ENCODE measurements at places on chromosomes 7 and 10.

DNA sequence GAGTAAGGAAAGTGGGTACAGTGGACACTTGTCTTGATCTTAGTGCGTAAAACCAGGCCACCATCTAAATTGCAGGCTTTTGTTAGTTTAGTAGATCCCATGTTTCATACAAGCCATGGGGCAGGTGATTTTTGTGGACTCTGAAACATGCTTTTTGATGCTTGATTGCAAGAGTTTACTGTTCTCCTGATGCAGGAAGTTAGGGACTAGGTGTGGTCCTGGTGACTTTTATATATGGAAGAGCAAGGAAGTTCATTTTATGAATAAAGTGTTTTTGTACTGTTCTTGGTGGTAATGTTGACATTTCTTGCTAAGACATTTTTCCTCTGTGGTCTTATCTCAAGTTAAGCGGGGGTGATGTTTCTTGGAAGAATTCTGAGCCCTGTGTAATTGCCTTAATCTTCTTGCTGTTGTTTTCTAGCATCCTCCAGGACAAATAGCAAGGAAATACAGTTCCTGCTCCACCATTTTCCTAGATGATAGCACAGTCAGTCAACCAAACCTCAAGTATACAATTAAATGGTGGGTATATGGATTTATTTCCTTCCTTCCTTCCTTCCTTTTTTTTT is 89.0 kb upstream of the GJD4 start:
- no peak for DNase-seq

- DNase-seq: no peak
Measured at GRCh38 chr10:36198322-36198721, 556.2 kb upstream of the FZD8 start.

GRCh38 chr7:41169317-41169716 is 533.6 kb downstream of the INHBA start:
- no peak for DNase-seq

- no peak for DNase-seq
Measured at GRCh38 chr10:78415111-78415510, 381.4 kb downstream of the RPS24 start.

DNA sequence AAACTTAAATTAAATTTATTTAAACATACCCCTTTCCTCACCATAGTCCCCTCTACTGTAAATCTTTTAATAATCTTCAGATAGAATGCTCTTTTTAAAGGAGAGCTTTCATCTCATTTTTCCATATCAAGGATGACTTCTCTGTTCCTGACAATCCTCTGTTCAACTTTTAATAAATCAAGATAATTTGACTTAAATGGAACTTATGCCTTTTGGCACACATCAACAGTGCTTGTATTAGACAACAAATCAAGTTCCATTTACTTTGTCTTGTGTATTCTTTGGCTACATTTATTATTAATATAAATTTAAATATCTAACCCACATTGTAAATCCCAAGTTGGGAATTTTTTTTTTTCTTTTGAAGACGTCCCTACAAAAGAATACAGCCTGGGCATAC is 42.7 kb upstream of the HYAL4 start:
- no peak for DNase-seq

DNA sequence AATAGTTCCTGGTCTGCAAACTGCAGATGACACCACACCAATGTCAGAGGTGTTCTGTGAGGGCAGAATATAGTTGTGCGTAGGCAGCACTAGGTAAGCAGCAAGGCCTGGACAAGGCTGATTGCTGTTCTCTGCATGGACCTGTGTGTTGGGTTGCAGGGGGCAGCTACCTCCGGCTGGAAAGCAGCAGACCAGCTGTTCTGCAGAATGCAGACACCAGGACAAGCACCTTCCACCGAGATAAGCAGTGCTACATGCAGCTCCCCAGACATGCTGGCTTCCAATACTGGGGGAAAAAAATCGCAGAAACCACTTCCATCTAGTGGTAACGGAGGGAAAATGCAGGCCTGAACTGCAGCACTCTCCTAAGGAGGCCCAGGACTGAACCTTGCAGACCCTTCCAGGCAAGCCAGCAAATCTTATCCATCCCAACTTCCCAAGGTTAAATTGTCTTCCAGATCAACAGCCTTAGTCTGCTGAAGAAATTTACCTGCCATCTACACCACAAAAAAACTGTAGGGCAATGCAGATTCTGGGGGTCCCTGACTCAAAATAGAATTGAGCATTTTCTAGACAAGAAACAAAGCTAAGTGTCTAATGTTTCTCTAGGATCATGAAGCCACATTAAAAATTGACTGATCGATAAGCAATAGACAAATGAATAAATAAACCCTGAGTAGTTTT is 50.5 kb upstream of the COBL start:
- DNase-seq: no peak

DNA sequence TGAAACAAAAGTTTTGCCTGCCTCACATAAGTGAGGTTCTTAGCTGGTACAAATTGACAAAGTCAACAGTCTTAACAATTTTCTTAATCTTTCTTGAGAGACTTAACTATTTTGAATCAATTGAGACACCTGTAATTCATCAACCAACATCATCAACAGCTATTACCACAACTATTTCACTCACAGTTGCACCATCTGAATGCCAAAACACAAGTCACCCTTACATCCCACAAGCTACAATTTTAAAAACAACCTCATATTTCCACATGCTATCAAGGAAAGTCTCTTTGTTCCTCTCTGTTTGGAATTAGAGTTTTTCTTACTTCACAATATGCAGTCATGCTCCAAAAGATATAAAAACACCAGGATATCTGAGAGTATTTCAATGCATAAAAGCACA is 4.9 kb downstream of the SMURF1 start:
- no peak for DNase-seq

DNA sequence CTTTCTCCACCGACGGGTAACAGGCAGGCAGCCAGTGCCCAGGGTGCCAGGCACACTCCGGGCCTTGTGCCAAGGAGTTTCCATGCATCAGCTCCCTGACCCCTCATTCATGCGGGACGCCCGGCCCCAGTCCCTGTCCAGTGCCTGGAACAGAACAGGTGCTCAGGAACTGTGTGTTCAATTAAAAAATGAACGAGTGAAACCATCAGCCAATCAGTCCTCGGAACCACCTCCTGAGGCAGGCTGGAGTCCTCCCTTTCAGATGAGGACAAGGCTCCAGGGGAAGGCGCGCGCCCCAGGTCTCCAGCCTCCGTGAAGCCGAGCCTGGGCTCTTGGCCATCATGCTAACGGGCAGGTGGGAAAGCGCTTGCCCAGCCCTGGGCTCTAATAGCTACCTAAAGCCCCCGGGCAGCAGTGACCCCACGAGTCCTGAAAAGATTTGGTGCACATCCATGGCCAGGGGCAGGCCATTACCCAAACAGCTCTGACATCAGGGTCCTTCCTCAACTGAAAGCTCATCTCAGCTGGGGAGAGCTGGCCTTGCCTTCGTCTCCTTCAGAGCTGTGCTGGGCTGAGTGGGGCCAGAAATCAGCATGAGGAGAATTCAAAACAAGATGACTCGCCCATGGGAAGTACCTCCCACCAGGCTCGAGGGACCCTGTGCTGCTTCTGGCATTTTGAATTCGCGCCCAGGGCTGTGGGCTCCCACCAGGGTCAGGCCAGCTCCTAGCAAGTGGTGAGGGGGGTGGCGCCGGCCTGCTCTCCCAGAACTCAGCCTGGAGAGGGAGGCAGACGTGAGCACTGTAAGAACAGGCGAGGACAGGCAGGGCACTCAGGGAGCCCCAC is 200.5 kb downstream of the MAD1L1 start:
- no peak for DNase-seq

DNA sequence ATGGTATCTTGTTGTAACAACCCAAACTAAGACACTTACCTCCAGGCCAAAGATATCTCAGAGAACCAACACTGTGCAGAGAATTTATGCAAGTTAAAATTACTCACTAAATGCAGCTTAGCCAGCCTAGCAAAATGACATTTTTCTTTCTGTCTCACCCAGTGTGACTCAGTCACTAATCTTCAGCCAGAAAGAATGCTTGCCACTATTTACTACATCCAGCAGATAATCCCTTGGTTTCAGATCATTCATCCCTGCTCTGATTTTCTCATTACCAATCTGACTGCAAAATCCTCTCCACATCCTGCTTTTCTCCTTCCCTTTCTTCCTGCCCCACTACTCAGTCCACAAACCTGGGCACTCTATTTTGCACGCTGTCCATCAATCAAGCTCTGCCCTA is 93.5 kb upstream of the NEBL start:
- no peak for DNase-seq

GRCh38 chr7:47385536-47386125 is 196.3 kb downstream of the TNS3 start:
- no peak for DNase-seq

- DNase-seq: no peak
Measured at GRCh38 chr10:48798481-48799254, 114.0 kb downstream of the WDFY4 start.

DNA sequence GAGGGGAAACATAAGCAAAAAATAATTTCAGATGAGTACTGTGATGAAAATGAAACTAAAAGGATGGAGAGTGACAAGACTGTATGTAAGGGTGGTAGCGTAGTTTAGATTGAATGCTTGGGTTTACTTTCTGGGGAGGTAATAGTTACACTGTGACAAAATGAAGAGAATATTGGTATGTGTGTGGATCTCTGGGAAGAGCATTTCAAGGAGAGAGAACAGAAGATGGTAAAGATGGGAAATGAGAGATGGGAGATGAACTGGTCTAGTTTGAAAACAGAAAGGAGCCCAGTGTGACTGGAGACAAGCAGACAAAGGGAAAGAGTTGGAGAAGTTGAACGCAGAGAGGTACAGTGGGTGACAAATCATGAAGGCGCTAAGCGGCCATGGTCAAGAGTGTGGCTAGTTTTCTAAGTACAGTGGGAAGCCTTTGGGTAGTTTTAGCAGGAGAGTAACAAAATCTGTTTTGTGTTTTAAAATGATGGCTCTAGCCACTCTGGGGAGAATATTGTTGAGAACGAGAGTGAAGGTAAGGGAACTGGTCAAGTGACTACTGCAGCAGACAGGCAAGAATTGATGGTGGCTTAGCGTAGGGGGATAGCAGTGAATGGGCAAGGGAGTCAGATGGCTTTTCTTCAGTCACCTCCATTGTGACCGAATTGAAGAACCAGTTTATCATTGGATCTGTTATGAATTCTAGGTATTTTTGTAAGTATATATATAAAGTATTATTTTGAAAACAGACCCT is 22.6 kb downstream of the PALS2 start:
- DNase-seq: no peak

DNA sequence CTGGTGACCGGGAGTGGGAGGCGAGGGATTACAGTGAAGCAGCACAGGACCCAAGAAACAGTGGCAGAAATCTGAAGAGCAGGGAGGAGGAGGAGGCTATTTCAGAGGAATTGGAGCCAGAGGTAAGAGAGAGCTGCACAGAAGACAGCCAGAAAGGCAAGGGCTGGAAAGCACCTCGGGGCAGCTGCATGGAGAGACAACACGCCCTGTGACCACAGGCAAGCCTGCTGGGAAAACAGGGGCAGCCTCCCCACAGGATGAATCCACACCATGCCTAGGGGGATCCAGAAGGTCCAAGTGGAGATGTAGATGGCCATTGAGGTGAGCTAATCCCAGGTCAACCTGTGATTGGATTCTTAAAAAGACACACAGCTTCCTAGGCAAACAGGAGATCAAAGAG is 118.8 kb downstream of the CLEC2L start:
- no peak for DNase-seq

DNA sequence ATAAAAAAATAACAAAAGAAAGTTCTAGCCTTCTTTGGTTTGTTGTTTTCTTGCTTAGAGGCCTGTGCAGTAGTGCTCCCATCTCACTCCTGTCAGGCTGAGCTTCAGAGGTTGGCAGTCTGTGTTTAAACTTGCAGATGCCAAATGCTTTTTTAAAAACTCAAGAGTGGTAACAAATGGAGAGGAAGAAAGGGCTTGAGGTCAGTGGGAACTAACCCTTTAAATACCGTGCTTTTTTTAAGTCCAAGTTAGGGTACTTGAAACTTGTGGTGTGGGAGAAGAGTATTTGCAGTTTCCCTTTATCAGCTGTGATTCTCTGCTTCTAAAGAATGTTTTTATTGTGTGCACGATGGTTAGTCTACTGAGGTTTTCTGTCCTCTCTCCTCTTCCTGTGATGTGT is 29.4 kb downstream of the ZRANB1 start:
- DNase-seq: no peak

- no peak for DNase-seq
Measured at GRCh38 chr10:71393841-71394475, 2.8 kb upstream of the CDH23 start.

DNA sequence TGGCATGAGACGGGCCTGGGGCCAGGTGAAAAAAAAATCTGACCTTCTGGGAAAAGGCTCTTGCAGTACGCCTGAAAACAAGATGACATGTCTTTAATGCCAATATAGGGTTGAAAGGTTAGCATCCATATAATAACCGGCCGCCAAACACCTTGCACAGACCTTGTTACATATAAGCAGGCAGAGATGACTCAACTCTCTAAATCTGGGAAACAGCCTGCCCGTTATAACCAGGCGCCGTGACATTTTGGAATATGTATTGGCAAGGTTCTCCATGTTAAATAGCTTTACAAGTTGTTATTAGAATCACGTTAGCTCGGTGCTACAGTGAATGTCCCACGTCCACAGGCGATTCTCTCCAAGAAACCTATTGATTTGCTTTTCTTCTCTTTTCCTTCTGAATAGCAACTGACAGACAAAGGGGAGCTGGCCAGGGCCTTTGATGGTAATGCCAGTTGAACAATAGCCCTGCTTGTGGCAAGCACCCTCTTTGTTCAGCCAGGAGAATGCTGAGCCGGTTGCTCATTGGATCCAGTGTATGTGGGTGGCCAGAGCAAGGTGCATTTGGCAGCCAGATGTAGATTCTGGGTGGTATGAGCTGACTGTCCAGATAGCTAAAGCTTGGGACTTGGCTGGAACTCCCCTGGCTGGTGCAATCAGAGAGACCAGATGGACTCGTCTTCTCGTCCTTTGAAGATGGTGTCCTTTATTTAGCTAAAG is 80.1 kb upstream of the AUTS2 start:
- no peak for DNase-seq

DNA sequence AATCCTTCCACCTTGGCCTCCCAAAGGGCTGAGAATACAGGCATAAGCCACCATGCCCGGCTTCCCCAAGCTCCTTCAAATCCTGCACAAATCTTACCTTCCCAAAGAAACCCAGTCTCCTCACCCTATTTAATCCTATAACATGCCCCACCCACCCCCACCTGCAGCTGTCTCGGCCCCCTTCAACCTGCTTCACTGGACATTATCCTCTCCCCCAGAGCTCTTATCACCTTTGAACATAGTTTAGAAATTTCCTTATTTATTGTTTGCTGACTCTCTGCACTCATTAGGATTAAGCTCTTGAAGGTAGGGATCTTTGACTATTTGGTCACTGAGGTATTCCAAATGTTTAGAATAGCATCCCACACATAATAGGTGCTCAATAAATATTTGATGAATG is 3.5 kb downstream of the ZNF467 start:
- DNase-seq: no peak
